Dermis blood vessel endothelial cell (primary cell): ENCODE measurements at places on chromosomes 16 and 17. TPM values are rescaled to one million over a fixed set of nuclear protein-coding genes. Genes with fewer than 3 reads are reported as not detected.
A peak's percentile ranks its signal among the peaks of the same experiment; 100 is the strongest.

DNA sequence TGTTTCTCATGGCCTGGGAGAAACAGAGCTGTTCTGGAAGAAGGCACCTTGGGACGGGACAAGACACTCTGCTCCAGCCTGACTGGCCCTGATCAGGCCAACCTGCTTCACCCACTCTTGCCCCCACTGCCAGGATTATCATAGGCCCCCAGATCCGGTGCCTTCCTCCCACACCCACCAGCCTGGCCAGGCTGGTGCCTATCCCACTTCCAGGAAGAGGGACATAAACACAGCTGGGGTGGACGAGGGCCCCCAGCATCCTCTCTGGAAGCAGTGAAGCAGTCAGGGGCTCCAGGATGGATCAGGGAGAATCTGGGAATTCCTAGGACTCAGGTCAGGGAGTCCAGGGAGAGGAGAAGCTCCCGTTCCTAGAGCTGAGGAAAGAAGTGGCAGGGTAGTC, 16.9 kb upstream of the ITGA3 start:
- no peak for DNase-seq

GRCh38 chr16:53600126-53600525, 97.1 kb upstream of the AKTIP start:
- DNase-seq = no peak

GRCh38 chr17:8837563-8838075, 29.9 kb downstream of the PIK3R6 start:
- peak; percentile 6 for DNase-seq

DNA sequence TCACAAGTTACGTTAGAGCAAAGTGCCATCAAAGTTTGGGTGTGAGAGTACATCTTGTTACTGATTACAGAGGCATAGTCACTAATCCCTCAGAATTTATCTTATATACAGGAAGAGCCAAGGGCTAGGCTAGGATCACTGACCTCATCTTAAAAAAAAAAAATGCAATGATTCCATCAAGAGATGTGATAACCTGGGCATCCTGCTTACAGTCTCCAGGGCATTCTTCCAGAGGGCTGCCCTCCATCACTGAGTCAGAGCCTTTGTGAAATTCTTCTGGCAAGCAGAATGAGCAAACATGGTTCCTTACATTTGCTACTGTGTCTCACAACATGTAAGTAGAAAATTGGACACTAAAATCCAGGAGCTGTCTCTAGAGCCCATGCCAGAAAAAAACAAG, 410.6 kb downstream of the ZFHX3 start:
- peak; percentile 44 for DNase-seq

DNA sequence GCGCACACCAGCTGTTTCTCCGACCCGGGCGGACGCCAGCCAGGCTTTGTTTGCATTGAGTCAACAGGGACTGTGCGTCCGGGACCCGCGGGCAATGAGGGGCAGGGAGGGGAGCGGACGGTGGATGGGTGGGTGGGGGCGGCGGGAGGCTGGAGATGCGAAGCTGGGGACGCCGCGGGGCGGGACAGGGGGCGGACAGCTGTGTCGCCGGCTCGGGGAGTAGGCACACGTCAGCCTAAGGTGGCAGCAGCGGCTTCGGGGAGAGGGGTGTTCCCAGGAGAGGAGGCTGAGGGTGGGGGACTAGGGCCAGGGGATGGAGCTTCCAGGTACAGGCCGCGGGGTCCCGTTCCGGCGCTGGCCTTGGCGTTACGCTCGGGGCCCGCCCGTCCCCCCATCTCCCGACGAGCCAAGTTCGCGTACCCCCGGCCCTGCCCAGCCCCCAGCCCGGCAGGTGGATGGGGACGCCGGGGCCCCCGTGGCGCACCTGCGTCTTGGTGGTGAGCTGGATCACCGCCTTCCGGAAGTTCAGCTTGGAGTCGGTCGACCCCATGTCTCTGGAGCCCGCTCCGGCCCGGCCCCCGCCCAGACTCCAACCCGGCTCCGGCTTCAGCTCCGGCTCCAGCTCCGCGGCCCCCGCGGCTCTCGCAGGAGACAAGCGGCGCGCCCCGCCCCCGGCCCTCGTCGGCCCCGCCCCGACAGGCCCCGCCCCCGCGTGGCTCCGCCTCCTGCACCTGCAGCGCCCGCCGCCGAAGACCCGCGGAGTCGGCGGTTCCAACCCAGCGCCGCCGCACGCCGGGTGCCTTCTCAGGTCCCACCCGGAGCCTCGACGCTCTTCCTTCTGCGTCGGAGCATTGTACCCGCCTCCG, at the start of gene HID1:
TSS of gene HID1 (minus strand) at position 653 of the 866 bp plus-strand sequence. CDS start at position 550, 103 bp downstream.
- DNase-seq = peak; percentile 59

DNA sequence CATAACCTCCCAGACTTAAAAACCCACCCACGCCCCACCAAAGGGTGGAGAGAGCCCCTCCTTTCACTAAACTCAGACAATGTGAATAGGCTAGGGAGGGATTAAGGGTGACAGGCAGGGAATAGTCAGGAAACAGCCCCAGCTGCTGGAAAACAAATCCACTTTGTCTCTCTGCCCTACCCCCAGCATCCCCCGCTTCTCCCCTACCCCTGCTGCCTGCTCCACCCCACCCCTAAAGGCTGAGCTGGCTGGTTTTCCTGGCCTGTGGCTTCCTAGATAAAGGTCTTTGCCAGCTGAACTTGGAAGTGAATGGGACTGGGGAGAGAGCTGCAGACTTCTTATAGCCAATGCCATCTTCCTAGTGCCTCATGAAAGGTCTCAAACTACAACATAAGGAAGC, 15.0 kb downstream of the CAVIN1 start:
- peak; percentile 82 for DNase-seq

- no peak for DNase-seq
These were observed 18.3 kb downstream of the POLR3K start for GRCh38 chr16:35011-35677.

DNA sequence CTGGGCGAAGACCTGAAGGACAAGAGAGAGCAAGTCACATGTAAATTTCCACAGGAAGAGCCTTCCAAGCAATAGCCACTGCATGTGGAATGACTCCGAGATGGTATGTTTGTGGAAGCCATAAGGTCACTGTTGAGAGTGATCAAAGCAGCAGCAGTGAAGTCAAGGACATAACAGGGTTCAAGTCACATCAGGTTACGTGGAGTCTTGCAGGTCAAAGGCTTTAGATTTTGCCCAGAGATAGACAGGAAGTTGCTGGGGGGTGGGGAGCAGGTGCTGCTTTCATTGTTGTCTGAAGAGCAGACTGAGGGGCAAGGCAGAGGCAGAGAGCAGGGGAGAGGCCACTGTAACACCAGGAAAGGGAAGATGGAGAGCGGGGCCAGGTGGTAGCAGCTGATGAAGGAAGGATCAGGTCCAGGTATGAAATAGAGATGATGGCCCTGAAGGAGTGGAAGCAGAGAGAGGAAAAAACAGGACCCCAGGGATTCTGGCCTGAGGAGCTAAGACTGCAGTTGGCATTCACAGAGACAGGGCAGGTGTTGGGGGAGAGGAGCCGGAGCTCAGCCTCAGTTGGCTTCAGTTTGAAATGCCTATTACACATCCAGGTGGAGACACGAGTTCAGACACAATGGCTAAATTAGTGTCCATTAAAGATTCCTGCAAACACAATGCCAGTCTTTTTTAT, 129.3 kb upstream of the AXIN2 start:
- DNase-seq = no peak

DNA sequence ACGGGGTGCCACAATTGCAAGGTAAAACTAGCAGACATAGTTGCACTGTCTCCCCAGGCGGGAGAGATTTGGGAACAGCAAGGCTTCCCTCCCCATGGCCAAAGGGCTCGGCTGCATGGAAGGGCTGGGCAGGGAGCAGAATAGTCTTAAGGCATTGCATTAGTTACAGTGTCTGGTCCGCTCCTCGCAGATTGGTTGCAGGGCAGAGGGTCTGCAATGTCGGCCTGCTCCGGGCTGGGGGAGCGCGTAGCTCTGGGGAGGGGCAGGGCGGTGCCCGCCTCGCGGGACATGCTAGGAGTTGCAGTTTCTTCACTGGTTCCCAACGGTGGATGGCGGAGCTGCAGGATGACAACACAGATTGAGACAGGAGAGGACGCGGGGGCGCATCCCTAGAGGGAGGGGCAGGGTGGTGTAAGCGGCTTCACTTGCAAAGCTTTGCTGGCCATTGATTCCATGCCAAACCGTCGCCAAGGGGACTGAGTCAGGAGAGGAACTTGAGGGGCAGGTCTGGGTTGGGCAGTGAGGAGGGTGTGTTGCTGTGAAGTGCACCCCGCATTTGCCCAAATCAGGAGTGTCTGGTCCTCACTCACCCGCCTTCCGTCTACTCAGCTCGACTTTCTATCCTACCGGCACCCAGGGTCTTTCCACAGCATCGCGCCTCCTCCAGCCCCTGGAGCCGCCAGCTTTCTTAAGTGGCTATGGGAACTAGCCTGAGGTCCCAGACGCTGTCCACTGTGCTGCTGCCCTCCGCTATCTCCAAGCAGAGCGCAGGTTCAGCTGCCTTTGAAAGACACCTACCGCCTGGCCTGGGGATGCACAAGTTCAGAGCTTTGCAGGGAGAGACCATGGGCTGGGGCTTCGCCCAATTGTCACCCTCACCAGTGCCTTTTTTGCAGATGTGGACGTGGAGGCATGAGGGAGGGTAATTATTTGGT, 1748.9 kb downstream of the TP53TG3F start:
- no peak for DNase-seq

DNA sequence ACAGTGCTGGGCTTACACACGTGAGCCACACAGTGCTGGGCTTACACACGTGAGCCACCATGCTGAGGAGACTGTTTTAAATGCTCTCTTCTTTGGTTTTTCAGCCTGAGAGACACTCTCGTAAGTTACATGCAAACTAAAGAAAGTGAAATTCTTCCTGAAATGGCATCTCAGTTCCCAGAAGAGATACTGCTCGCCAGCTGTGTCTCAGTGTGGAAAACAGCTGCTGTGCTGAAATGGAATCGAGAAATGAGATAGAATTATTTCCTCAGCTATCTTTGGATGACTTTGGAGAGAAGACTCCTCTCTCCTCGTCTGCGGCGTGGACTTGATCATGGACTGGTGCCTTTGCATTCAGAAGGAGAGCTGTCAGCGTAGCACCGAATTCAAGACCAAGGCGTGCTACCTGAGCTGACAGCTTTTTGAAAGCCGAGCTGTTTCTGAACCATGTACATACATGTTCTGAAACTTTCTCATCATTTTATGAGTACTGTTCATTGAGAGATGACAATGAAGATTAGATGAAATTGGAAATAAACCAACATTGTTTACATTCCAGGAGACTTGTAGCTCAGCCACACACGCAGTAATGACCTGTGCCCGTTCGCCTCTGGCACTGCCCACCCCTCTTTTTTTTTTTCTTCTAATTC, 21.6 kb upstream of the ENDOV start:
- DNase-seq = no peak

GRCh38 chr16:4570688-4571321, 14.7 kb downstream of the C16orf96 start:
- no peak for DNase-seq

The TEKT1 gene
- total RNA-seq = not detected in 2 replicates

The ETV4 gene
- total RNA-seq = 3.2 and 13.5 TPM in 2 replicates
